ENCODE measurements at places on chromosomes 12 and 14.

- peak; percentile 46 for DNase-seq
Observed at GRCh38 chr12:77339610-77340009, 274.2 kb upstream of the E2F7 start.

DNA sequence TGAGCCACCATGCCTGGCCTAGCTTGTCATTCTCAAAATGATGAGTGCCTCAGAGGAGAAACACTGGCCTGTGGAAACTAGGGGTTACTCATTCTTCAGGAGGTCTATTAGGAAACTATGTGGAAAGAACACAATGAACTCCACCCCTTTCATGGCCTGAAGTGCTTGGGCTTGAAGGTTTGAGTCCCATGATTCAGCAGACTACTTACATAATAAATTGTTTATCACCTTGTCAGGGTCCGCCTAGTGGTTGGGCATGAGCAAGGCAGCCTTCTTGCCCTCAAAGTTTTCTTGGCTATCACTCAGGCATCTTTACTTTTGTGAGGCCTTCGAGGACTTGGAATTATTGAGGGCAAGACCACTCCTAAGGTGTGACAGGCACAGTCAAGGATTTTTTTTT lies 251.2 kb downstream of the ACSS3 start:
- DNase-seq = peak; percentile 68

DNA sequence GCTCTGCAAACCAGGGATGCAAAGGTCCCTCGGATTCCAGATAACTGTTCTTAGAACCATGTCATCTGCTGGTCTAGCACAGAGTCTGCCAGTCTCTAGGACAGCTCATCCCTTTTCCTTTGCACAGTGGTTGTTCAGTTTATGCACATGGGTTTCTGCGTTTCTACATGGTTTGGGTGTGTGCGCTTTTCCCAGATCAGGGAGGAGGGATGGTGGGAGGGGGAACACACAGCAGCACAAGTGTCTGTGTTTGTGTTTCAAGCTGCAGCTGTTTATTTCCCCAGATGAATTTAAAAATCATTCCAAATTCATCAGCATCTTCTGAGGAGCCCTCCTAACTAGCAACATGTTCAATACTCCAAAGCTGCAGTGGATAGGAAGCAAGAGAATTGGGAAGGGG lies 45.4 kb downstream of the ANO2 start:
- DNase-seq = no peak

- no peak for DNase-seq
Observed at GRCh38 chr14:75783184-75783583, 122.1 kb downstream of the TTLL5 start.

GRCh38 chr12:131808744-131809371 lies 19.3 kb upstream of the MMP17 start:
- DNase-seq = no peak

Data from DMS53 (cell line).